Stimulated activated naive CD4-positive, alpha-beta T cell treated with Interleukin-2 at 50 U/mL for 16 hours (primary cell): ENCODE measurements at places on chromosomes 6 and 20.
A peak's percentile ranks its signal among the peaks of the same experiment; 100 is the strongest.

- DNase-seq: no peak
Observed at GRCh38 chr6:47133230-47134000, 91.3 kb upstream of the ADGRF1 start.

DNA sequence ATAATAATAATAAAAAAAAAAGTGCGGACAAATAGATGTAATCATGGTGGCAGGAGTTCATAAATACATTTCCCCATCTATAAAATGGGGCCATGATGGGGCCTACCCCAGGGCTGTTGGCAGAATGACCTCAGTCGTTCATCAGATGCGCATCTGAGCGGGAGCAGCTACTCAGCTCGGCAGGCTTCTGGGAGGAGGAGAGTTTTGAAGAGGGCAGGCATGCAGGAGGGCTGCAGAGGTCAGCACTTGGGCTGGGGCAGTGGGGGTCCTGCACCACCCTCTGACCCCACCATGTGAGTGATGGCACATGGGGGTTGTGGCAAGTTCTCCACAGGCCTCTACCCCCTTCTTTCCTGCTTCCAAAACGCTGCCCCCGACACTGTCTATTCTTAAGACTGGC lies 373.5 kb downstream of the ZFAND3 start:
- no peak for DNase-seq

GRCh38 chr20:42610070-42610469 lies 579.6 kb downstream of the PTPRT start:
- no peak for DNase-seq

GRCh38 chr20:4848041-4848440 lies 126.3 kb downstream of the PRND start:
- DNase-seq: no peak

- DNase-seq: no peak
Observed at GRCh38 chr6:168865-169455, 123.3 kb upstream of the DUSP22 start.

DNA sequence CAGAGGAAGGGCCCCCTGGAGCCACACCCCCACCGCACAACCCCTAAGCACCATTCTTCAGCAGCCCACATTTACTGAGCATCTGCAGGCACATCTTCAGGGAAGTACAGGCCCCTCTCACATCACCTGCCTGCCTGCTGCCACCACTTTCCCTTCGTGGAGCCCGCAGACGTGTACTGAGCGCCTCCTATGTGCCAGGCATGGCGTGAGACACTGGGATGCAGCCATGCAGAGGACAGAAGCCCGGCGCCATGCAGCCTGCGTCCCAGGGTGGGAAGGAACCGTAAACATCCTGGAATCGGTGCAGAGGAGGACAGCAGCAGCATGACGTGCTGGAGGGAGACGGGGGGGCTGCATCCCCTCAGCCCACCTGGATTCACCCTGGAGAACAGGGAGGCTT lies 78.1 kb downstream of the GRM4 start:
- no peak for DNase-seq

GRCh38 chr6:43784049-43784855 lies 14.2 kb downstream of the VEGFA start:
- no peak for DNase-seq

DNA sequence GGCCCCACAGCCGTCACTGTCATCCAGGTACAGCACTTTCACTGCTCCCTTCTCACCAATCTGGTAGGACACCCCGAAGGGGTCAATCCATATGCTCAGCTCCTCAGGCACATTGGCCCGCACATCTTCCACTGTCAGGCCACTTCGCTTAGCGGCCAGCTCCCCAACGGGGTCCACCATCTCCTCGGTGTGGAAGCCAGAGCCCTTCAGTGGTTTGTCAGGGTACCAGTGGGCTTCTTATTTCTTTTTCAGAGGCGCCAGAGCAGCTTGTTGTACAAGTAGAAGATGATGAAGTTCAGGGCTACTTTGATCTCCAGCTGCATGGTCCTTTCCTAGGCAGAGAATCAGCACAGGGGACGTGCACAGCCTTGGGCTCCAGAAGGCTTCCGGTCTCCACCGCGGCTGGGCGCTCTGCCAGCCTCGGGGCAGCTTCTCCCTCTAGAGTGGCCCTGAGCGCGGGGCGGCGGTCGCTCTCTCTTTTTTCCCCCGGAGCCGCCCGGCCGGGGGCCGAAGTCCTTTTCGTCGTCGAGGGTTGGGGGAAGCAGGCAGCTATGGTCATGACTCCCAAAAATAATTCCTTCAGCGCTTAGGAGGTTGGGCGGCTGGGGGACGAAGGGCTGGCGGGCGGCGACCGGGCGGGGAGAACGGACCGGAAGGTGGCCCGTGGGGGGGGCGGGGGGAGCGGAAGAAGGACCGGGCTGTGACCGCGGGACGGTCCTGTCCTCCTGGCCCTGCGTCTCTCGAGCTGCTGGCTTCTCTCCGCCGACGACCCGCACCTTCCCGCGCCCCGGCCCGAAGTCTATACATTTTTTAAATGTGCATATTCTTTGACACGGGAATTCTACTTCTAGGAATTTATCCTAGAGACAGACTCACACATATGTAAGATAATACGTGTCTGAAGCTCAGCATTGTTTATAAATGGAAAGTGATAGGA lies 6.5 kb upstream of the ZSCAN9 start:
- peak; percentile 4 for DNase-seq

GRCh38 chr6:40398034-40398691 lies 189.0 kb downstream of the LRFN2 start:
- no peak for DNase-seq

- no peak for DNase-seq
Observed at GRCh38 chr6:85435851-85436250, 14.0 kb upstream of the NT5E start.

DNA sequence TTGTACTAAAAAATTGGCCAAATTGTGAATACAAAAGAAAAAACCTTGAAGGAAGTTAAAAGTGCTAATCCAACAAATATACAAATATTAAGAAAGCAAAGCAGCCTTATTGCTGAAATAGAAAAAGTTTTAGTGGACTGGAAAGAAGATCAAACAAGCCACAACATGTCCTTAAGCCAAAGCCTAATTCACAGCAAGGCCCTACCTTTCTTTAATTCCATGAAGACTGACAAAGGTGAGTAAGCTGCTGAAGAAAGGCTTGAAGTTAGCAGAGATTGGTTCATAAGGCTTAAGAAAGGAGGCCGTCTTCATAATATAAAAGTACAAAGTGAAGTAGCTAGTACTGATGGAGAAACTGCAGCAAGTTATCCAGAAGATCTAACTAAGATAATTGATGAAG lies 53.5 kb downstream of the TINAG start:
- DNase-seq: no peak

- no peak for DNase-seq
Observed at GRCh38 chr20:1005452-1006027, 3.4 kb upstream of the RSPO4 start.

DNA sequence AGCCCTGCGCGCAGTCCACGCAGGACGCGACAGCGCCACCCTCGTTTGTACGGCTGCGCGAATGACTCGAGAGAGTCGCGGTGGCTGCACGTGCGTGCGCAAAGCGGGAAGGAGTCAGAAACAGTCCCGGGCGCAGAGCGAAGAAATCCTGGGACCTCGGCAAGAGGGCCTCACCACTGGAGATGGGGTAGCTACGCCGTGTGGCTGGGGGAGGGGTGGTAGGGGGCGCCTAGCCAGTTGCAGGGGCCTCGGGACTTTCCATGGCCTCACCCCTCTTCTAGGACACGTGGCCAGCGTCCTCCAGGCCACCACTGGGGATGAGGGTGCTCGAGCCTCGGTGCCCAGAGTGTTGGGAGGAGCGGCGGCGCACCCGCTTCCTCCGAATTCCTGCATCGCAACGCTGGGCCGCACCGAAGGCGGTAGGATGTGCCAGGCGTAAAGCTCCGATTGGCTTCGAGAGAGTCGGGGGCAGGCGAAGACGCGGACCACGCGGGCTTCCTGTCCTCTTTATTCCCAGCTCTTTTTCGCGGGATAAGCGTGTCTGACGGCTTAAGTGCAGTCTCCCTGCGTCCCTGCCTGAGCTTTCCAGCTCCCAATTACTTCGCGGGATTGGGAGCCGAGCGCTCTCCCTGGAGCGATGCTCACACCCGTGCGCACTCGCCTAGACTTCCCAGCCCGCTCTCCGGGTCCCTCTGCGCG lies 38.7 kb downstream of the NCR2 start:
- DNase-seq: no peak

DNA sequence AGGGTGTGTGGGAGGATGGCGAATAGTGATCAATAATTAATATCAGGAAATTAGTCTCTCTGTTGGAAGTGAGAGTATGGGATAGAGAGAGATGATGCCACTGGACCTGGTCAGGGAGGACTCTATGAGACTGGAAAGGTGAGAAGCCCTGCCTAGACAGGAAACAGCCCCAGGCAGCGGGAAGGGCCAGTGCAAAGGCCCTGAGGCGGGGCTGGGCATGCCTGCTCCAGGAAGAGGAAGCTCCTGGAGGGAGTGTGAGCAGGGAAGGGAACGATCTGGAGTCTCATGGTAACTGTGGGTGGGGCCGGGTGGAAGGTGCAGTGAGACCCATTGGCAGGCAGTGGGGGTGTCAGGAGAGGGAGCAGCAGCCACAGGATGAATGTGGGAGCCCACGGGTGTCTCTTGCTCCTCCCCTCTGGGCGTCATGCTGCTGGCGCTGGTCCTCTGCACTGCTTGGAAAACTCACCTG lies 1.8 kb upstream of the CST3 start:
- DNase-seq: no peak

GRCh38 chr6:150584065-150584464 lies 15.6 kb upstream of the PLEKHG1 start:
- DNase-seq: no peak

DNA sequence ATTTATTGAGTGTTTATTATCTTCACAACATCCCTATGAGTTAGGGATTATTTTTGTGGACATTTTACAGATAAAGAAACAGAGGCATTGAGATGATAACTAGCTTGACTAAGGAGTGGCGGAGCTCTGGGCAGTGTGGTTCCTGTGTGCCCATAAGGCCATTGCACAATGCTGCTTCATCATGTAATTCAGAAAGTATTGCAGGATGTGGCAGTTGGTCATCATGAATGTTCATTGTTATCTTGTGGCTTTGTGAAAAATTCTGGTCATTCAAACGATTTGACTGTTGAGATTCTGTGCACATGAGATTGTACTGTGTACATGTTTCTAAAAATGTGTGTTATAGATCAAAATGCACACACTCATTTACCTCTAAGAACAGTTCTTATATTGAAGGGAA lies 150.8 kb downstream of the ESR1 start:
- DNase-seq: no peak

DNA sequence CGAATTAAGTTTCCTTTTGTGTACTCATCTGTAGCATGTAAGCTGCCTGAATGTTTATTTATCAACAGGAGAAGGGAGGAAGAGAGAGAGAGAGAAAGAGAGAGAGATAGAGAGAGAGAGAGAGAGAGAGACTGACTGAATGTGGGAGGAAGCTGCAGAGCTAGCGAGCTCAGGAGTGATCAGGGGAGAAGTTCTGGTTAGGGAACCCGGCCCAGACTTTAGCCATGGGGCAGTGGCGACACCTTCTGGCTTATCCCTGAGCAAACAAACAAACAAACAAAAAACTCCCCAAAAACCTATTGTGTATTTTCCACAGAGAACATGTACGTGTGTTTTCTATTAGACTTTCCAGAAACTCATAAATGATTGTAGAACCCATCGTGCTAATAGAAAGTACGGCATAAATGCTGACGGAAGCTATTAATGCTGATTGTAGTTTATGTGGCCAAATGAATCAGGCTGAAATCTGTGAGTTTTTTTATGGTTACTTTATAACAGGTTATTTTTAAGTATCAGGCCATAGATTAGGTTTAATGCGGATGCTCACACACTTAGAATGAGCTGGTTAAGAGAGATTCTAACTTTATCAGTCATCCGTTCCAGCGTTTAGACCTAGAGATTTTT lies 92.8 kb downstream of the CLIC5 start:
- peak; percentile 38 for DNase-seq

DNA sequence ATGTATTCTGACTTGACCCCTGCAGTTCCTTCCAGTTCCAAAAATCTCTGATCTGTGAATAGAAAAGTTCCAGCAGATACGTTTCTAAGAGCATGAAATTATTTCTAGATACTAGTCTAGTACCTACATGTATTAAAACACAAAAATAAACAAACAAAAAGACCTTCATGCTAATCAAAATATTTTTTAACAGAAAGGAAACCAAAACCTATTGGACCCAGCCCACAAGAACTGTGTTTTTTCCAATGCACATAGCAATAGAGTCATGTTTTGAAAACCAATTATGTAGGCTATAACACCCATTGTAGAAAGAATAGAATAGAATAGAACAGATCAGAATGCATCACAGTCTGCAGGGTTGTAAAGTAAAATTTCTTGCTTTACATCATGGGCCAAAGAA lies 158.6 kb upstream of the TNFAIP3 start:
- DNase-seq: no peak

DNA sequence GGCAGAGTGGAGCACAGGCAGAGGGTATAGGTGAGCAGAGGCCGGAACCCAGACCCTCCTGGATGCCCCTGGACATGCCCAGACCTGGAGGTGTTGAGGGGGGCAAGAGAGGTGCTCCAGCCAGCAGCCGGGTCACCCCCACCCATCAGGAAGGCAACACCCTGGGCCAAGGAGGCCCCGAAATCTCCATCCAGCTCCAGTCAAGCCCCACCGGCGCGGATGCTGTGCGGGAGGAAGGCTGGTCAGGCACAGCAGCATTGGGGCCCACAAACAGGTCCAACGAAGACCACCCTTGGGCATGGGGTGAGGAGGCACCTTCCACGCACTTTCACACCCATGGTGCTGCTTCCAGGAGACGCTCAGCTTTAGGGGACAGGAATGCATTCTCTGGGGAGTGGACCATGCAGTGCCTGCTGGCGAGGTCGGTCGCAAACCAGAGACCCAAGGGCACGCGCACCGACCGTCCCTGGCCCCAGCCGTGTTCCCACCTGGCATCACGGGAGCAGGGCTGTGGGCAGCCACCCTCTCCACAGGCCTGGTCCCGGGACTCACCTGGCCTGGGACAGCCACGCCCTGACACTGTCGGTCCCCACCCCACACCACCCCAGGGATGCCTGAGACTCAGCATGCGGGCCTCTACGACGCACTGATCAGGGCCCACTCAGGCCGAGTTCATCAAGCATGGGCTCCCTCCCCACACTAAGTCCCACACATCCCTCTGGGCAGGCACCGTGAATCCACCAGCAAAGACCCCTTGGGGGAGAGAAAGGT lies 43.6 kb upstream of the ZBP1 start:
- DNase-seq: no peak

GRCh38 chr20:39800111-39800510 lies 838.0 kb downstream of the DHX35 start:
- no peak for DNase-seq

GRCh38 chr6:156752666-156753301 lies 24.4 kb upstream of the ARID1B start:
- no peak for DNase-seq

DNA sequence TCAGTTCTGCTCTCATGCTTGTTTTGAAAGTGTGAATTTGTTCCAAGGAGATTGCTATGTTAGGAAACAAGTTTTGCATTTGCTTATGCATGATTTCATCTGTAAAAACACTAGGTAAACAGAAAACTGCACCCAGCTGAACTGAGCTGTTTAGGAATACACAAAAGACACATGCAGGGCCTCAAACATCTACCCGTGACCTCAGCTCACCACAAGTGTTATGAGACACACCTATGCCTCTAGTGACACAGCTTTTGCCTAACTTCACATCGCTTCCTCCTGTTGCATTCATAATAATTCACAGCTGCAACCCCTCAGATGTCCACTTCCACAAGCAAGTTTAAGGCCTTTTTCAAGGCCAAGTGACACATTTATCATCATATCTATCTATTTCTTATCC lies 98.0 kb upstream of the SLC24A3 start:
- DNase-seq: no peak
